ENCODE measurements at places on chromosomes 4 and X.

DNA sequence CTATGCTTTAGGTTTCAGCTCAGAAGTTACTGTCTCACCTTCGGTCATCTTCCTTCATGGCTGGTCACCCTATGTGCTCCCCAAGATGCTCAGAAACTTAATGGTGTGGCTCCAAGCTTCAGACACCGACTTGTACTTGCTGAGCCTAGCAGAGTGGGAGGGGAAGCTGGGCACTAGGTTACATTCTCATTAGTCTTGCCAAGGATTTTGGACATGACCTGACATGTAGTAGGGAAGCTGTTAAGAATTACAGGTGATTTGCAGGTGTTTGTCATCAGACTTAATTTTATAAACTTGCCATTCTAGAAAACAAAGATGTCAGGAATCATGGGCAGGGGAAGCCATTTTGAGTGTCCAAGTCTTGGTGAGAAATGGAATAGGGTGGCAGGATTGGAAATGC is 72.4 kb downstream of the CCNG2 start:
- H3K36me3 ChIP-seq, result no peaks in the 10 kb centered on the region
- no peak overlapping the region for H3K27ac ChIP-seq

DNA sequence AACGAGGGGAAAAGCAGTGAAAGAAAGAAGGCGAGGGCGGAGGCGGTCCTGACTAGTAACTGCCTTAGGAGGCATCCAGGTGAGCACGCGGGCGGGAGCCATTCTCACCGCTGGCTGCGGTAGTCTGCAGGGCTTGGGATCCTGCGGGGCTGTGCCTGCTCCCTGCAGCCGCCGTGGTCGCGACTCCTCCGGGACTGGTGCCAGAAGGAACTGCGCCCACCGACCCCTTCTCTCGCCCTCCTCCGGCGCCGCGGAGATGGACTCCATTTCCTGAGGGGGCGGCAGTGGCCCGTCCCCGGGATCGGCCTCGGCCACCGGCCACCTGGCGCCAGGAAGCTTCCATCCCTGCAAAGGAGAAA is 543 bp downstream of the NFXL1 start:
- no peak for DNase-seq
- peak overlapping the region; percentile 77 for H3K4me3 ChIP-seq
- H3K27me3 ChIP-seq, result no peaks in the 10 kb centered on the region
- H3K4me1 ChIP-seq, result peaks cover 26% of the 10 kb centered on the region
- H3K36me3 ChIP-seq, result no peaks in the 10 kb centered on the region

- no peaks in the 10 kb centered on the region for H3K36me3 ChIP-seq
- peak; percentile 78 for DNase-seq
- H3K27me3 ChIP-seq, result no peaks in the 10 kb centered on the region
- H3K4me1 ChIP-seq, result peaks cover 15% of the 10 kb centered on the region
These were observed at the start of gene AGA for GRCh38 chr4:177441803-177442622. Gene AGA, minus strand, starts transcription at chr4:177442437. Its CDS starts 62 bp downstream, at chr4:177442375.

GRCh38 chrX:67574696-67575095 is 30.9 kb downstream of the AR start:
- no peaks in the 10 kb centered on the region for H3K27me3 ChIP-seq
- DNase-seq, result no peak
- H3K4me3 ChIP-seq, result no peak overlapping the region

GRCh38 chr4:3284734-3285557 is 7.9 kb upstream of the RGS12 start:
- peaks cover 20% of the 10 kb centered on the region for H3K4me1 ChIP-seq
- DNase-seq, result no peak
- no peak overlapping the region for H3K4me3 ChIP-seq
- no peaks in the 10 kb centered on the region for H3K27me3 ChIP-seq

DNA sequence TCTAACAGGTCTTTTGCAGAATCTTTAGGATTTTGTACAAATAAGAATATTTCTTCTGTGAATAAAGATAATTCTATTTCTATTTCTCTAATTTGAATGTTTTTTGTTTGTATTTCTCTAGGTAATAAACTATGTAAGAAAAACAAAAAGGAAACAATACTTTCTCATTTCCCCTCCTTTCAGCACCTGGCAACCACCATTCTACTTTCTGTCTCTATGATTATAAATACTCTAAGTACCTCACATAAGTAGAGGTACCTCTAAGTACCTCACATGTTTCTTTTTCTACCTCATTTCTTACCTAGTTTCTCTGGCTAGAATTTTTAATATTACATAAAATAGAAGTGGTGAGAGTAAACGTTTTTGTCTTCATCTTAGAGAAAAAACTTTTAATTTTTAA is 550.0 kb downstream of the EPHA5 start:
- no peaks in the 10 kb centered on the region for H3K4me1 ChIP-seq
- no peak overlapping the region for H3K4me3 ChIP-seq
- no peaks in the 10 kb centered on the region for H3K36me3 ChIP-seq
- DNase-seq, result no peak
- no peaks in the 10 kb centered on the region for H3K27me3 ChIP-seq

DNA sequence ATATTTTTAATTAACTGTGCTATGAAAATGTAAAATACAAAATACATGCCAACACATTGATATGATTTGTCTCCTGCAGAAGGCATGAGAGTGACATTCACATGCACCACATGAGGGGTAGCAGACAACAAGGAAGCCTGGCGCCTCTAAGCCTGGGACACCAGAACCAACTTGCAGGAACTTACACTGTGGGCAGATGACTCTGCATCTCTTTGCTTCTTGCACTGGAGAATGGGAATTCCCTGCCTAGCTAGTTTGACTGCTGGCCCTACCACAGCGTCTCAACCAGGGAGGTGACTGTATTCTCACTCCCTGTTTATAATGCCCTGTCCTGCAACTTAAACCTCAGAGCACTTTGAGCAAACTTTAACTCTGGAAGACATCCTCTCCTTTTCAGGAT is 40.5 kb downstream of the PAGE2 start:
- no peaks in the 10 kb centered on the region for H3K36me3 ChIP-seq
- H3K4me3 ChIP-seq, result no peak overlapping the region
- no peaks in the 10 kb centered on the region for H3K27me3 ChIP-seq
- no peak overlapping the region for H3K27ac ChIP-seq
- no peaks in the 10 kb centered on the region for H3K4me1 ChIP-seq
- DNase-seq, result no peak

DNA sequence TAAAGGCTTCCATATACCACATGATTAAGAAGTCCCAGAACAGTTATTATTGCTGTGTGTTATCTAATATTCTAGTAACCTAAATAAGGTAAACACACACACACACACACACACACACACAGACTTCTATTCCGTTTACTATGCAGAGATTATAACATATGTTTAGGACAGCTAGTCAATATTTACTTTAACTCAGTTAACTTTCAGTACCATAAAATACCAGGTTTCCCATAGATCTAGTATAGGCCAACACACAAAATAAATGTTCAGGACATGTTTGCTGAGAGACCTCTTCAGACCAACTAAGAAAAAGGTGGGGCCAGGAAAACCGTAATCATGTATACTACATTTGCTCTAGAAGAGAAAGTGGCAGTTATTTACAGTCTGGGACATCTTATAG is 365.5 kb downstream of the KLHL13 start:
- H3K36me3 ChIP-seq, result no peaks in the 10 kb centered on the region
- no peak overlapping the region for H3K27ac ChIP-seq
- no peak overlapping the region for H3K4me3 ChIP-seq

DNA sequence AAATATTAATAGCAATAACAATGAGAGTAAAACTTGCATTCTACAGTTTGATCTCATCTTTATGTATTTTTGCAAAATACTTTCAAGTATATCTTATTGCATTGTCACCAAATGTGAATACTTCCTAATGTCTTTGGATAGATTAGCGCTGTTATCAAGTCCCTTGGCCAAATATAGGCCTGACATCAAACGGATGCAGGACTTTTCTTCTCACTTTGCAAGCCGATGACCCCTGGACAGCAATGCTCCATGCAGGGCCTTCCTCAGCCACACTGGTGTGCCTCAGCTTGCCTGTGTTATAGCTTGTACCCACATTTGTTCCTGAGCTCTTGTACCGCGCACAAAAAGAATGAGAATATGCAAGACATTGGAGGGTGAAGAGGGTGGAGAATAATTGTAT is 18.0 kb upstream of the NMU start:
- H3K36me3 ChIP-seq, result no peaks in the 10 kb centered on the region
- no peak for DNase-seq
- no peaks in the 10 kb centered on the region for H3K27me3 ChIP-seq
- H3K4me3 ChIP-seq, result no peak overlapping the region
- H3K27ac ChIP-seq, result no peak overlapping the region
- no peaks in the 10 kb centered on the region for H3K4me1 ChIP-seq

DNA sequence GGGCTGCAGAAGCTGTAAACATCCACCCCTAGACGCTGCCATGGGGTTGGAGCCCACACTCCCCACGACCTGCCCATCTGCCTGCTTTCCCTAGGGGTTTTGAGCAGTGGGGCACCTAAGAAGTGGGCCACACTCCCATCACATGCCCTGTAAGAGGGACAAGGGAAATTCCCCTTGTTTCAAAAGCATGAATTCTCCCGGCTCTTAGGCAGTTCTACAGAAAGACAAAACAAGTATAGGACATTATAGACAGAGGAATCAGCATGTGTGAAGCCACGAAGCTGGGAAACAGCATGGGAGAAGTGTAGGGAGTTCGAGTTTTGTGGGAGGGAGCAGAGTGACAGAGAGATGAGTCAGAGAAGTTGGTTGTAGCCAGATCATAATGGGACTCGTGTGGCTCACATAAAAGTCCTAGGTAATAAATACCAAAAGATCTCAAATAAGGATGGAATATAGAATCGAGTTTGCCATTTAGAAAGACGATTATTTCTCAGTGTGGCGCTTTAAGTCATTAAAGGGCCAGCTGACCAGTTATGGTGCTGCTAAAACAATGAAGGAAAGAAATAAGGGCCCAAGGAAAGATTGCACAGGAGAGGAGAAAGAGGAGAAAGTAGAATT is 23.9 kb downstream of the APOO start:
- H3K4me3 ChIP-seq, result no peak overlapping the region
- H3K36me3 ChIP-seq, result no peaks in the 10 kb centered on the region
- no peaks in the 10 kb centered on the region for H3K27me3 ChIP-seq
- no peak for DNase-seq

- no peak overlapping the region for H3K4me3 ChIP-seq
- no peaks in the 10 kb centered on the region for H3K27me3 ChIP-seq
- H3K4me1 ChIP-seq, result peaks cover 31% of the 10 kb centered on the region
These were observed 60.7 kb downstream of the HPGD start for GRCh38 chr4:174461466-174462106.

- no peak overlapping the region for H3K4me3 ChIP-seq
- no peaks in the 10 kb centered on the region for H3K36me3 ChIP-seq
These were observed 72.1 kb upstream of the ACSL1 start for GRCh38 chr4:184897895-184898294.

GRCh38 chr4:40305328-40306170 is 29.6 kb upstream of the CHRNA9 start:
- no peak overlapping the region for H3K4me3 ChIP-seq
- peak overlapping the region; percentile 17 for H3K27ac ChIP-seq
- H3K36me3 ChIP-seq, result no peaks in the 10 kb centered on the region
- no peaks in the 10 kb centered on the region for H3K27me3 ChIP-seq
- peaks cover 26% of the 10 kb centered on the region for H3K4me1 ChIP-seq

- no peak overlapping the region for H3K4me3 ChIP-seq
- H3K27ac ChIP-seq, result no peak overlapping the region
- no peak for DNase-seq
- no peaks in the 10 kb centered on the region for H3K4me1 ChIP-seq
- peaks cover 5% of the 10 kb centered on the region for H3K36me3 ChIP-seq
These were observed 43.9 kb downstream of the CC2D2A start for GRCh38 chr4:15513545-15513944.

- peaks cover 62% of the 10 kb centered on the region for H3K4me1 ChIP-seq
- no peaks in the 10 kb centered on the region for H3K36me3 ChIP-seq
- DNase-seq, result no peak
- no peak overlapping the region for H3K4me3 ChIP-seq
- no peak overlapping the region for H3K27ac ChIP-seq
- H3K27me3 ChIP-seq, result peaks cover 14% of the 10 kb centered on the region
These were observed 32.7 kb downstream of the CPLX1 start for GRCh38 chr4:793093-793861.

DNA sequence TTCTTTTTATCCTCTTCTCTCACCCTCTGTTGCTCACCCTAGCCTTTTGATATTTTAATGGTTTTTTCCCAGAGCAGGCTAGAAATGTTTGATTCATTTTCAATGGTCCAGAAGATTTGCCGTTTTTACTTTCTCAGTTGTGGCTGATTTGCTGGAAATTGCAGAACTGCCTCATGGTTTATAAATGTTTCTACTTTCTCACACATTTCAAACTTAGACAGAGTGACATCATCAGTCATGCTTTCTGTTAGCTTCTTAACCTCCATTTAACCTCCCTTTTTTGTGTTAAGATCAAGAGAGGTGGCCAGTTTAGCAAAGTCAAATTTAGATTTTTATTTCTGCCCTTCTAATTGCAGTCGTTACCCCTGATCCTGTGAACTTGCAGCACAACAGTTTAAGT is 8.7 kb downstream of the RXFP1 start:
- H3K27ac ChIP-seq, result no peak overlapping the region
- no peak overlapping the region for H3K4me3 ChIP-seq
- no peaks in the 10 kb centered on the region for H3K27me3 ChIP-seq
- no peaks in the 10 kb centered on the region for H3K4me1 ChIP-seq
- no peak for DNase-seq

GRCh38 chr4:128521156-128521555 is 233.5 kb upstream of the PGRMC2 start:
- H3K4me1 ChIP-seq, result peaks cover 38% of the 10 kb centered on the region
- H3K27me3 ChIP-seq, result no peaks in the 10 kb centered on the region
- H3K27ac ChIP-seq, result no peak overlapping the region
- no peaks in the 10 kb centered on the region for H3K36me3 ChIP-seq
- no peak for DNase-seq

DNA sequence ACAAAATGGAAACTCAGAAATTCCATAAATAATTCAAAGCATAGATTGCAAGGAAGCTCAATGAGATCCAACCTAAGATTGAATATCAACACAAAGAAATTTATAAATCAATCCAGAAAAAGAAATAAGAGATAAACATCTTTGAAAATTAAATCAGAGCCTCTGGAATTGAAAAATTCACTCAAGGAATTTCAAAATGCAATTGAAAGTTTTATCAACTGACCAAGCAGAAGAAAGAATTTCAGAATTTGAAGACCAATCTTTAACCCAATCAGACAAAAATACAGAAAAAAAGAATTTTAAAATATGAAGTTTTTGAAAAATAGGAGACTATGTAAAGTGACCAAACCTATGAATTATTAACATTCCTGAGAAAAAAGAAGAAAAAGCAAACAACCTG is 134.1 kb downstream of the GASK1B start:
- no peak for DNase-seq
- no peak overlapping the region for H3K4me3 ChIP-seq
- no peaks in the 10 kb centered on the region for H3K27me3 ChIP-seq
- no peak overlapping the region for H3K27ac ChIP-seq
- H3K36me3 ChIP-seq, result no peaks in the 10 kb centered on the region

- no peaks in the 10 kb centered on the region for H3K36me3 ChIP-seq
- H3K4me3 ChIP-seq, result peak within 1 kb of the TSS; percentile 73
- peaks cover 12% of the 10 kb centered on the region for H3K4me1 ChIP-seq
- H3K27me3 ChIP-seq, result no peaks in the 10 kb centered on the region
- peak; percentile 79 for DNase-seq
These were observed at the start of the genes RWDD4 and TRAPPC11 for GRCh38 chr4:183659029-183659871. Gene RWDD4, minus strand, starts transcription at chr4:183659185. Its CDS starts 233 bp downstream, at chr4:183658952. Gene TRAPPC11, plus strand, starts transcription at chr4:183659293. Its CDS starts 4,575 bp downstream, at chr4:183663868.
